ENCODE measurements at places on chromosomes 4 and X. TPM values are rescaled to one million over a fixed set of nuclear protein-coding genes. Genes with fewer than 3 reads are reported as not detected.

GRCh38 chrX:48696909-48697727 is 584 bp downstream of the SUV39H1 start:
- peak; percentile 56 for DNase-seq

DNA sequence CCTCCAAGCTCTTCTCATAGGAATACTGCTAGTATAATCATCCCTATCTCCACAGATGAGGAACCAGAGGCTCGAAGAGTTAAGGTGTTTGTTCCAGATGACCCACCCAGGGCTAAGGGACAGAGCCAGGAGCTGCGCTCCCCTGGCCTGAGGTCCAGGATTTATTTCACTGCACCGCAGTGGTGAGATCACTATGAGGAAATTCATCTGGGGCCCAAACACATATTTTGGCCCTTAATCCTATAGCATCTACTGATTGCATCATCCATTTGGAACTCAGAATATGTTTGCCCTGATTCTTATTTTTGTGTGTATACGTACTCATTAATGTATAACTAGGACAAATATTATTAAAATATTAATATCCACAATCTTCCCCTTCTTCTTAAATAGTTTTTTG is 100.1 kb upstream of the RBPJ start:
- DNase-seq: no peak

GRCh38 chrX:12919620-12920019 is 13.2 kb downstream of the TLR8 start:
- no peak for DNase-seq

DNA sequence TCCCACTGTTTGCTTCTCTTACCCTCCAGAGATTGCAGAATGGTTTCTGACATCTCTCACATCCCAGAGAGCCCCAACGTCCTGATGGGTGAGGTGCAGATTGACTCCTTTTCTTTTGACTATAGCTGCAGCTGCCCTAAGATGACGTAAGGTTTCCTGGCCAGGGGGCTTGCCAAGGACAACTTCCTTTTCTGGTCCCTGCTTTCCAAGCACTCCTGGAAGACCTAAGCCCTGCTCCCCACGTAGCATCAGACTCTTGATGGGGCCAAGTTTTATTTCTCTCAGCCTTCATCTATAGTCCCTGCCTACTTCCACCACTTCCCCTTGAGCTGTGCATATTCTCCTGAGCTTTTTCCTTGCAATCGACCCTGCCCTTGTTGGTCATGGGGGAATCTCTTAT is 497.7 kb downstream of the IDS start:
- DNase-seq: no peak

DNA sequence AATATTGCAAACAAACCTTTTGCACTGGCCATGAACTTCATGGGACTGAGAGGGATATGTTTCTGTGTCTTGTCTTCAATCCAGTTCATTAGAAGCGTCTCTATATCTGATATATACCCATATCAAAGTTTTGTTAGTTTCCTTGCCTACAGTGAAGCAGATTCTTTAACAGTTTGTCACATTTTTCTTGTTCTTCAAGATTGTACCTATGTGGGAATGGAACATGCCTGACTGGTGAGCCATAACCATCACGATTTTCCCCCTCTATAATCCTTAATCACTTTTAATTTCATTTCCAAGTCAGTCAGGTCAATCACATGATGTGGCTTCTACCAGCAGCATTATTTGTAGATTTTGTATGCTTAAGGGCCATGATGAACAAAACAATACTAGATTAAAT is 197.1 kb upstream of the PDE5A start:
- DNase-seq: no peak

GRCh38 chr4:181503687-181504390 is 739.4 kb upstream of the TENM3 start:
- no peak for DNase-seq

GRCh38 chr4:17063888-17064287 is 165.4 kb upstream of the LDB2 start:
- no peak for DNase-seq

- DNase-seq: no peak
Measured at GRCh38 chrX:99588936-99589335, 821.1 kb downstream of the PCDH19 start.

- DNase-seq: no peak
Measured at GRCh38 chr4:8589823-8590545, 2.6 kb upstream of the CPZ start.

GRCh38 chr4:150656891-150657290 is 74.9 kb downstream of the MAB21L2 start:
- no peak for DNase-seq

- DNase-seq: no peak
Measured at GRCh38 chrX:43868791-43869190, 13.5 kb downstream of the MAOB start.

GRCh38 chr4:112176596-112176995 is 31.3 kb downstream of the FAM241A start:
- DNase-seq: no peak

DNA sequence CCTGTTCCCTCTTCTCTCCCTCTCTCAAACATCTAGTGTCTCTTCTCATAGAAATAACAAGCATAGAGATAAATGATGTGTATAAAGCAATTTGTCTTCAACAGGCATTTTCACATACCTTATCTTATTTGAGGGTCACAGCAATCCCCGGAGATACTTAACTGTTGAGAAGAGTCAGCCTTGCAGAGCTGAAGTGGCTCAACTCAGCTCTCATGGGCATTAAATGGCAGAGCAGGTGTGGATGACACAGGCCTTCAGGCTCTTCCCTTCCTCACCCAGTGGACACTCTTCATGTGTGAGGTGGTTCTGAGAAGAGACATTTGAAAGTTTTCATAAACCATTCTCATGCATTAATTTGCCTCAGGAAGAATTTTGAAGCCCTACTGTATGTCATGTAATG is 134.2 kb downstream of the AFF2 start:
- DNase-seq: no peak

DNA sequence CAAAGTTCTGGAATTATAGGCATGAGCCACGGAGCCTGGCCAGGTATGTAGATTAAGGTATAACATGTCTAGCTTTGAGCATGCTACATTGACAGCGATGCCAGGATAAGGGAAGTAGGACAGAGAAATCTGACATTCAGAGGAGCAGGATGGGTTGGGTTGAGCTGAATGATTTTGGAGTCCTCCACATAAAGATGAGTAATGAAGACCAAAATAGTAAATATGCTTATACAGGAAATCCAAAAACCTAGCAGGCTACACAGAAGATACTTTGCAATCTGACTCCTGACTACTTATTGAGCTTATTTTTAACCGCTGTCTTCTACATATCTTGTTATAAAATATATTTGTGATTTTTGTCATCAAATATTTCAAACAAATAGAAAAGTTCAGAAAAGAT is 69.7 kb downstream of the PDGFC start:
- no peak for DNase-seq

GRCh38 chr4:38080061-38080974 is 120.1 kb downstream of the PTTG2 start:
- DNase-seq: no peak

DNA sequence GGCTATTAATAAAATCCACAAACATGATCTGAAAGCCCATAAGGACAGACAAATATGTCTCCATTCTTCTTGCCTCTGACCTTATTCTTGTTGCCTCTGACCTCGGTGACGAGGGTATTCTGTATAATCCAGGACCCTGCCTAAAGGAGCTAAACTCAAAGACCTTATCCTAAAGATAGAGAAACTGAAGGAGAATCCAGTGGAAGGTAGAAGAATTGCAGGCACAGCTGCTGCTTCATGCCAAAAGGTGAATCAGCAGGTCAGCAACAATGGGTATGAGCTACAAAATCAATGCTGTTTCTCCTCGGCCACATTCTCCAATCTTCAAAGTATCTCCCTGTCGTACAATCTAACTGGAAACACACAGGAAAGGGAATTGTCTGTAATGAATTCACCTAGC is 71.4 kb downstream of the INTS6L start:
- no peak for DNase-seq

The PCGF3 gene
- 34.9 TPM for total RNA-seq

The STBD1 gene
- total RNA-seq: 0.77 TPM

The NWD2 gene
- not detected for total RNA-seq

The NUDT10 gene
- 0.15 TPM for total RNA-seq

The EDA2R gene
- 3.0 TPM for total RNA-seq

The NRK gene
- not detected for total RNA-seq

Data from activated CD4-positive, alpha-beta T cell treated with anti-CD3 and anti-CD28 coated beads, Interleukin-2, amount 10 ng/mL, durations not matched to agents 7 days and 5 days (primary cell).